ENCODE measurements at places on chromosomes 3 and 15. TPM values are rescaled to one million over a fixed set of nuclear protein-coding genes. Genes with fewer than 3 reads are reported as not detected.

The LRRC49 gene
- 31.5 TPM for total RNA-seq

GRCh38 chr15:78243491-78243941 is 9.2 kb upstream of the ACSBG1 start:
- peak; percentile 54 for DNase-seq

The SLMAP gene
- total RNA-seq: 43.1 TPM

The EXD1 gene
- 0.17 TPM for total RNA-seq

- DNase-seq: no peak
Measured at GRCh38 chr3:173943264-173943663, 545.7 kb downstream of the NLGN1 start.

The ABI3BP gene
- 6.2 TPM for total RNA-seq

GRCh38 chr3:124424396-124424795 is 305.9 kb upstream of the UMPS start:
- DNase-seq: no peak

The HRG gene
- total RNA-seq: not detected

DNA sequence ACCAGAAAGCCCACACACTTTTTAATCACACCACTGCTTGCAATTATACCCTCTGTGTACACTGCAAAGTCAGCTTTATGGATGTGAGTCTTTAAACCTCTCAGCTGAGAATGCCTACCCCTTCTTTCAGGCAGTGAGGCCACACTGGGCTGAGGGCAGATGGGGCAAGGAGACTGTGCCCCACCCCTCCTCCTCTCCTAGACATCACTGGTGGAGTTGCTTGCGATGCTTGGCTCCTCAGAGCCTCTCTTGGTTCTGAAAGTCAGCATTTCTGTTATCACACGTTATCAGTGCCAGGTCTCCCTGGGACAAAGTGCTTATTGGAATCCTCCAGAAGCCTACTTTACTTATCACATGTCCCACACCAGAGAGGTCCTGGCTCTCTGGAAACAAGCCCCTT is 128.2 kb downstream of the ZNF621 start:
- no peak for DNase-seq

DNA sequence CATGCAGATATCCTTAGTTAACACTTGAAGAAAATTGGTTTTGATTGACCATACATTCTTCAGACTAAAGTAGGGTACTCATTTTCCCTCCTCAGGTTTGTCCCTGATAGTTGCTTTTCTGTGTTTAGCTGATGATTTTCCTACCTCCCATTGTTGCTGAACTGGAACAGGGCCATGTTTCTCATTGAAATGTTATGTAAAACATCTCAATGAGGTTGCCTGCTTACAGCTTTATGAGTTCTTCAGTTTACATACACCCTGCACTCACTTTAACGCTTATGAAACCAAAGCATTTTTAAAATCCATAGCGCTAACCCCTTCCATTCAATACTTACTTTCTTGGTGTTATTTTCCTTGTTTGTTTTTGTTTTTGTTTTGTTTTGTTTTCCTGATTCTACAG is 61.9 kb downstream of the HMG20A start:
- DNase-seq: peak; percentile 90

DNA sequence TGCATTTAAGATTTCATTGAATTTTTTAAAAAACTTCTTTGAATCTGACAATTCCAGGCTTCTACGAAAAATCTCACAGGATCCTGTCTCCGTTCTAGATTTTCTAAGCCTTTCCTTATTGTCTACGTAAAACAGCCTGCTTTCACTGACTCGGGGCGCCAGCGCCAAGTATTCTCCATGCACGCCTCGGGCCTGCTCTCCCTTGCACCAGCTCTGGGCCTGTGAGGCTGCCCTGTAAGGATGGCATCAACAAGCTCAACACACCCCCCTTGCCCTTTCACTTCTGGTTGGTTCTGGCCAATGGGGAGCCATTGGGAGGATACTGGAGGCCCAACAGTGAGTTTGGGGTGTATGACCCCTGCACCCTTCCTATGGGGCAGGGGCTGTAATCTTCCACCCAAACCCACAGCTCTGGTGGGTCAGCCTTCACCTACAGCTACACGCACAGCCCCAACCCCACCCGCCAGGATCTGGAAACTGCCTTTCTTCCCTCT is 47.8 kb downstream of the SLC41A3 start:
- no peak for DNase-seq

GRCh38 chr3:110583373-110583935 is 488.2 kb upstream of the NECTIN3 start:
- peak; percentile 6 for DNase-seq

The SYNPR gene
- not detected for total RNA-seq

The LDHAL6B gene
- not detected for total RNA-seq

GRCh38 chr3:193972832-193973231 is 163.1 kb upstream of the HES1 start:
- peak; percentile 97 for DNase-seq

The KBTBD13 gene
- total RNA-seq: not detected
